ENCODE measurements at places on chromosomes 3 and 15.
A peak's percentile ranks its signal among the peaks of the same experiment; 100 is the strongest.

DNA sequence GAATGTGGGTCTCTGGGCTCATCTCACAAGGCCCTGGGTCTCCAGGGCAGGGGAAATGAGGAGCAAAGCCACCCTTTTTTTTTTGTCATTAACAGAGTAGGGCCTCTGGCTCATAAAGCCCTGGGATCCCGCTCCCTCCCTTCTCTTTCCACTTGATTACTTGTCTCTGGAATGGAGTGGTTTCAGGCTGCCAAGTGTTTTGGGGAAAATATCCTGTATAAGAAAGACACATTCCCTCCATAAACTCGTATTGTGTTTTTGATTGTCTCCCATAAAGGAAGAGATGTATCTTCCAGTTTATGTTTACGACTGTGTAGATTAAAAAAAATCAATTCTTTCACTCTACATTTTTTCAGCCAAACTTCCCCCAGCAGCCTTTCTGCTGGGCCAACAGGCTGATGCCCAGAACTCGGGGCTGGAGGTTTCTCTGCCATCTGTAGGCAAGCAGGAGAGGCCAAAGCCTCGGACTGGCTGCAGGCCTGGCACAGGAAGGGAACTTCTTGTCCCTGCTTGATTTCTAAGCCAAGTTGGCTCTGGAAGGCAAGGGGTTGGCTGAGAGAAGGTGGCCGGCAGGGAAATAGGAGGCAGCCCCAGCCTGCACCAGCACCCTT is 49.4 kb upstream of the INSYN1 start:
- H3K27me3 ChIP-seq = no peaks in the 10 kb centered on the region
- no peak overlapping the region for H3K27ac ChIP-seq
- peaks cover 19% of the 10 kb centered on the region for H3K4me1 ChIP-seq
- no peak for DNase-seq

- no peak overlapping the region for H3K27ac ChIP-seq
- H3K36me3 ChIP-seq = no peaks in the 10 kb centered on the region
- H3K4me1 ChIP-seq = peaks cover 8% of the 10 kb centered on the region
- H3K27me3 ChIP-seq = no peaks in the 10 kb centered on the region
- no peak overlapping the region for H3K4me3 ChIP-seq
These were observed 528.2 kb downstream of the ZIC1 start for GRCh38 chr3:147937341-147937740.

- H3K27me3 ChIP-seq = no peaks in the 10 kb centered on the region
- H3K4me1 ChIP-seq = no peaks in the 10 kb centered on the region
- H3K36me3 ChIP-seq = no peaks in the 10 kb centered on the region
- H3K4me3 ChIP-seq = no peak overlapping the region
These were observed 267.0 kb downstream of the PTPRG start for GRCh38 chr3:61828184-61828874.

DNA sequence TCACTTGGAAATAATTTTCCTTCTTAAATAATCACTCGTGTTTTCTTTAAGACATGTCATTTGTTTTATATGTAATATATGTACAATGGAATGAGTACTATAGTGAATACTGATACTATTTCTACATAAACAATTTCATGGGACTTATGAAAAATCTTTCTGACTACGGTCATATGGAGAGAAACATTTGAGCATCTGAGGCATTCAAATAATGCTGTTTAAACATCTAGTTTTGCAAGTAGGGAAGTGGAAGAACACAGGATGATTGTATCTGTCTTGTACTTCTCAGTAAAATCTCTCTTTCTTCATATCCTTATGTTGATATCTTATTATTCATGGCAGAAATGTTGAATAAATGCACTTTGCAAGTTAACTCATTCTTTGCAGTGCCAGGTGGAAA is 599.5 kb upstream of the KCNMB2 start:
- no peaks in the 10 kb centered on the region for H3K27me3 ChIP-seq
- no peak for DNase-seq
- H3K36me3 ChIP-seq = no peaks in the 10 kb centered on the region
- H3K4me1 ChIP-seq = peaks cover 8% of the 10 kb centered on the region
- no peak overlapping the region for H3K27ac ChIP-seq

GRCh38 chr3:58474348-58474911 is 17.5 kb upstream of the KCTD6 start:
- H3K27me3 ChIP-seq = no peaks in the 10 kb centered on the region
- H3K4me1 ChIP-seq = peaks cover 25% of the 10 kb centered on the region
- H3K4me3 ChIP-seq = no peak overlapping the region
- DNase-seq = no peak

- no peak overlapping the region for H3K27ac ChIP-seq
- H3K4me3 ChIP-seq = no peak overlapping the region
- no peaks in the 10 kb centered on the region for H3K4me1 ChIP-seq
- H3K27me3 ChIP-seq = no peaks in the 10 kb centered on the region
These were observed 1196.3 kb upstream of the GBE1 start for GRCh38 chr3:82957696-82958095.

DNA sequence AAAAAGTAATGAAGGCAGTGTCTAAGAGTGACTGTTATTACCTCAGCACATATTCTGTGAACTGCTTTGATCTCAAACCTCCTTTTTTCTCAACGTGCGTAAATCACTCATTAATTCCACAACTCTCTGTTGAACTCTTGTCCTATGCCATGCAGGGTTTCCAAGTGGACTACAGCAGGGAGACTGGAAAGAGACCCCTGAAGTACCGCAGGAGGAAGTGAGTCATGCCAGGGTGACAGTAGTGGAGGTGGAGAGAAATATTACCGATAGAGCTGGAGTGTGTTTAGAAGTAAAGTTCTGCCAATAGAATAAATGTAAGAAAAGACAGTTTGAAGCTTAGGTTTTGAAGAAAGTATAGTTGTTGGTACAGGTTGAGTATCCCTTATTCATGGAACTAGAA is 908.9 kb downstream of the ROBO1 start:
- peaks cover 8% of the 10 kb centered on the region for H3K4me1 ChIP-seq
- no peaks in the 10 kb centered on the region for H3K27me3 ChIP-seq
- H3K27ac ChIP-seq = no peak overlapping the region
- H3K4me3 ChIP-seq = no peak overlapping the region
- no peaks in the 10 kb centered on the region for H3K36me3 ChIP-seq
- no peak for DNase-seq

DNA sequence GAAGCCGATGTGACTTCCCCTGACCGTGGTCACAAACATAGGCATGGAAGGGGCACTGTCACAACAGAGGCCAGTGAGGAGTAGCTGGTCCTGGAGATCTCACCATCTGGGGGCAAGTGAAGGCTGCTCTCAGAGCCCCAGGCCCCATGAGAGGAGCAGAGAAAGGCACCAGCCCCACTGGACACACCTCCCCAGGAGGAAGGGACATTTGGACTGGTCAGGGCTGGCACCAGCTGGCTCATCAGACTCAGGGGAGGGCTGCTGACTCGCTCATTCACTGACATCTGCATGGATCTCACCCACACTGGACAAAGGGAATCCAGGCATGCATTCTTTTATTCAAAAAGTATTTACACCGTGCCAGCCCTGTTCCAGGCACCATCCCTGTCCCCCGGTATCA is 26.8 kb downstream of the ESYT3 start:
- no peaks in the 10 kb centered on the region for H3K36me3 ChIP-seq
- no peak for DNase-seq
- H3K27me3 ChIP-seq = no peaks in the 10 kb centered on the region
- H3K4me1 ChIP-seq = no peaks in the 10 kb centered on the region

GRCh38 chr3:43621656-43622432 is at the start of gene ANO10:
ANO10 (minus strand) TSS chr3:43622011; CDS start chr3:43605852, 16,159 bp downstream.
- DNase-seq = peak; percentile 94
- peak within 1 kb of the TSS; percentile 74 for H3K4me3 ChIP-seq
- H3K27ac ChIP-seq = peak within 1 kb of the TSS; percentile 26
- no peaks in the 10 kb centered on the region for H3K27me3 ChIP-seq
- H3K4me1 ChIP-seq = peaks cover 9% of the 10 kb centered on the region

- no peaks in the 10 kb centered on the region for H3K4me1 ChIP-seq
- DNase-seq = no peak
- H3K27ac ChIP-seq = no peak overlapping the region
- H3K36me3 ChIP-seq = no peaks in the 10 kb centered on the region
These were observed 21.9 kb downstream of the C3orf62 start for GRCh38 chr3:49255112-49255511.

GRCh38 chr15:68053701-68054627 is at the start of gene PIAS1:
PIAS1 (plus strand) TSS chr15:68054315; CDS start chr15:68054327, 12 bp downstream.
- peaks cover 16% of the 10 kb centered on the region for H3K4me1 ChIP-seq
- H3K27me3 ChIP-seq = no peaks in the 10 kb centered on the region
- peak within 1 kb of the TSS; percentile 82 for H3K4me3 ChIP-seq
- peak; percentile 97 for DNase-seq
- peak within 1 kb of the TSS; percentile 77 for H3K27ac ChIP-seq

- no peak for DNase-seq
- H3K27me3 ChIP-seq = no peaks in the 10 kb centered on the region
- H3K4me1 ChIP-seq = no peaks in the 10 kb centered on the region
- H3K36me3 ChIP-seq = no peaks in the 10 kb centered on the region
- no peak overlapping the region for H3K4me3 ChIP-seq
These were observed 125.8 kb upstream of the TMEM108 start for GRCh38 chr3:132912416-132912753.

- H3K4me3 ChIP-seq = no peak overlapping the region
- peak; percentile 37 for DNase-seq
- H3K4me1 ChIP-seq = peaks cover 9% of the 10 kb centered on the region
These were observed 267.5 kb upstream of the NR2E3 start for GRCh38 chr15:71542836-71543235.

DNA sequence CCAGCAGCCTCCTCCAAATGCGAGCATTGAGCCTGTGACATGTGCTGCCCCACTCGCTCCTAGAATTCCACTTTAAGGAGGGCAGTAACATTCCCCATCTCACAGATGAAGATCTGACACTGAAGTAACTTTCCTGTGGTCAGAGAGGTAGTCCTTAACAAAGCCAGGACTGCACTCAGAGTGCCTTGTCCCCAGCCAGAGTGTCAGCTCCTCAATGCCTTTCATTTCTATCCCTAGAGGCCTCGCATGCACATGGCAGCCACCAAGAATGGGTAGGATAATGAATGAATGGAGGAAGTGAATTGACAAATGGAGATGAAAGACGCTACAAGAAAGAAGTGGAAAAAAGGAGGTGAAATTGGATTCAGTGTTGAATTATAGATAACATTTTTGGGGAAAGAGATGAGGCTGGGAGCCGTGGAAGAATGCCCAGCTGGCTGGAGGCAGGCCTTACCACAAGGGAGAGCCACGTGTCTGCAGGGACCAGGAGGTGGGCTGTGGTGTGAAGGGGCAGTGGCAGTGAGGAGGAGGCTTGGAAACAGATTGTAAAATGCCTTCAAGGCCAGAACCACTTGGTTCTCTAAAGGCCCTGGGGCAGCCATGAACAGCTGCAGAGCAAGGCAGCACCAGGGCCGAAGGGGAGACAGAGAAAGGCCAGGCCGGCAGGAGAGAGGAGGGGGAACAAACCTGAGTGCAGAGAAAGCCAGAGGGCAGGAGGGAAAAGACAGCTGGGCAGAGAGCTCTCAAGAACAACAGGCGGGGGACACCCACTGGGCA is 10.4 kb downstream of the CFAP92 start:
- no peaks in the 10 kb centered on the region for H3K27me3 ChIP-seq
- no peak overlapping the region for H3K27ac ChIP-seq
- no peak overlapping the region for H3K4me3 ChIP-seq

- no peak for DNase-seq
- no peaks in the 10 kb centered on the region for H3K4me1 ChIP-seq
- no peak overlapping the region for H3K27ac ChIP-seq
- H3K27me3 ChIP-seq = no peaks in the 10 kb centered on the region
These were observed 923.0 kb downstream of the DIPK2A start for GRCh38 chr3:144894576-144894975.

GRCh38 chr3:73658227-73658626 is 33.5 kb upstream of the PDZRN3 start:
- H3K27ac ChIP-seq = no peak overlapping the region
- DNase-seq = no peak
- H3K4me3 ChIP-seq = no peak overlapping the region
- H3K27me3 ChIP-seq = no peaks in the 10 kb centered on the region
- H3K36me3 ChIP-seq = no peaks in the 10 kb centered on the region
- no peaks in the 10 kb centered on the region for H3K4me1 ChIP-seq

DNA sequence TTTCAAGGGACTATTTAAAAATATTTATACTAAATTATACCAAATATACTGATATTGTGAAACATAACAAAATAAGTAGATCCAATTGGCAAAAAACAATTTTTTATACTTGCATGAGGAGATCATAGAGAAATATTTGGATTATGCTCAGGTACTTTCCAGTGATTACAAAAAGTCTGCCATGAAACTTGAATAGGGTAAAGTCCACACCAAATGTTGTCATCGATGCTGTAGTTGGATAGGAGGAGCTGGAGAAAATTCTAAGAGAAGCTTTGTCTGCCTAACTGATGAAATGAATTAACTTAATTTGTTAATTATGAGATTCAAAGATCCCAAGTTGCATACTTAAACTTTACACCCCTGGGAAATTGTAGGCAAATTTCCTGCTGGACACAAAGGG is 93.3 kb downstream of the SI start:
- no peak for DNase-seq
- H3K4me3 ChIP-seq = no peak overlapping the region
- H3K4me1 ChIP-seq = no peaks in the 10 kb centered on the region
- no peaks in the 10 kb centered on the region for H3K36me3 ChIP-seq
- H3K27me3 ChIP-seq = no peaks in the 10 kb centered on the region
- H3K27ac ChIP-seq = no peak overlapping the region

DNA sequence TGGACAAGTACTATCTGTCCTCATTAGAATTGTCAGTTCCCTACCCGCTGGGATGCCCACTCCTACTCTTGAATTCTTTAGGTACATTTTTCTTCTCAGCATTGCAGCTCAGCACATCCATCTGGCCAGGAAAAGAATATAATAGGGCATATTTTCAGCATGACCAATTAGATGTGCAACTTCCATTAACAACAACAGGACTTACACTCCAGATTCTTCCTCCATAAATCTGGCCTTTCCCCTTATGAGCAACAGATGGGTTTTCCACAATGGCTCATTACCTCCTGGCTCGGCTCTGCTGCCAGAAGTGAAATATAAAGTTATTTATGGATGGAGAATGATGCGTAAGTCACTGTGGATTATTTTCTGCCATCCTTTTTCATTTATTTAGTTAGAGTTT is 443.8 kb upstream of the TGFBR2 start:
- H3K27ac ChIP-seq = no peak overlapping the region
- H3K4me1 ChIP-seq = no peaks in the 10 kb centered on the region
- no peaks in the 10 kb centered on the region for H3K27me3 ChIP-seq
- no peak overlapping the region for H3K4me3 ChIP-seq
- H3K36me3 ChIP-seq = no peaks in the 10 kb centered on the region

DNA sequence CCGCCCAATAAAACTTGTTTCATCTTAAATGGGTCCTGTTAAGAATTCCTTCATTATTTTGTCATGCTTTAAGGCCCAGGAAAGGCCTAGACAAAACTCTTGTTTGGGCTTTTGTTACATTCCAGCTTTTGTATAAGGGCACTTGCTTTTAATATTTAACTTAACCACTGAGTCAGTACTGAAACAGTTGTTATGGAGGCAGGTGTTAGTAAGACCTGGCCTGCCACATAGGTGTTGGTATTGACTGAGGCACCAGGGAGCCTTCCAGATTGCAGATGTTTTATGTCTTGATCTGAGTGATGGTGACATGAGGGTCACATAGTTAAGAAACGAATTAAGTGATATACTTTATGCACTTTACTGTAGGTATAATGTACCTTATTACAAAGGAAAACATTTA is 274.9 kb upstream of the TGFBR2 start:
- H3K4me3 ChIP-seq = no peak overlapping the region
- no peaks in the 10 kb centered on the region for H3K36me3 ChIP-seq
- H3K27ac ChIP-seq = no peak overlapping the region
- H3K27me3 ChIP-seq = no peaks in the 10 kb centered on the region
- DNase-seq = no peak
- peaks cover 4% of the 10 kb centered on the region for H3K4me1 ChIP-seq
